NCI-H526 treated with DMSO at 0.1 percent for 48 hours (cell line): ENCODE measurements at places on chromosomes 1 and 21.

- DNase-seq = no peak
Observed at GRCh38 chr1:12539320-12539704, 78.7 kb downstream of the DHRS3 start.

GRCh38 chr21:45737485-45738166 lies 94.1 kb downstream of the PCBP3 start:
- DNase-seq = no peak

DNA sequence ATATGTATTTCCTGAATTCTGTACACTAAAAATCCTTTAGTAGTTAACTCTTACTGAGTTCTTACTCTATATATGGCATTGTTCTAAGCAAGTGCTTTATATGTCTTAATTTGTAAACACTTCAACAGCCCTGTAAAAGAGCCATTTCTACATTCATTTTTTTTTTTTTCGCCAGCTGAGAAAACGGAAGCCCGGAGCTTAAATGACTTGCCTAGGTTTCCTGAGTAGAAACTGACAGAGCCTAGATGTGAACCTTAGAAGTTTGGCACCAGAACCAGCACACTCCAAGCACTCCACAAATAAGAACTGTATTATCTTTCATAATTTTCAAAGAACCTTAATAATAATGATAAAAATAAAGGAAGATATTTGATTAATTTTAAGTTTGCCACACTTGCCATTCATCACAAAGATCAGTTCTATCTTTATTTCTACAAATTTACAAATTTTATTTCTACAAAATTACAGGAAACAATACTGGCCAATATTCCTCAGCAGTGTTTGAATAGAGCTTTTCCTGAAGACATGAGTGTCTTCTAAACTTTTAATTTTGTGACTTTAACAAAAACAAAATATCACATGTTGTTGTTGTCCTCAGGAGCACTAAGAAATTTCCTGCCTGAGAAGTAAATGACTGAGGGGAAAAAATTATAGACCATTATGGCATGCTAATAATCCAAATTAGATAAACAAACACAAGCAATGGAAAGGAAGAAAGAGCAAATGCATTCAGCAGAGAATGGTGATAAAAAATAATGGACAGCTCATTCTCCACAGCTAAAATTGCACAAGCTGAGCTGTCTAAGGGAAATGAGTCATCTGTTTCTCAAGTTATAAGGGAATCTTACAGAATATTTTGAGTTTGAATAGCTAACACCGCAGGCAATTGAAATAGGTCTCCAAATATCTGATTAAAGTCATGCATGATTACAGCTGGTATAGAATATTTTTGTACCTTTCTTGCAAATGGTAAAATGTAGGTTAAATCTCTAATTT lies 71.2 kb downstream of the DPYD start:
- DNase-seq = no peak

DNA sequence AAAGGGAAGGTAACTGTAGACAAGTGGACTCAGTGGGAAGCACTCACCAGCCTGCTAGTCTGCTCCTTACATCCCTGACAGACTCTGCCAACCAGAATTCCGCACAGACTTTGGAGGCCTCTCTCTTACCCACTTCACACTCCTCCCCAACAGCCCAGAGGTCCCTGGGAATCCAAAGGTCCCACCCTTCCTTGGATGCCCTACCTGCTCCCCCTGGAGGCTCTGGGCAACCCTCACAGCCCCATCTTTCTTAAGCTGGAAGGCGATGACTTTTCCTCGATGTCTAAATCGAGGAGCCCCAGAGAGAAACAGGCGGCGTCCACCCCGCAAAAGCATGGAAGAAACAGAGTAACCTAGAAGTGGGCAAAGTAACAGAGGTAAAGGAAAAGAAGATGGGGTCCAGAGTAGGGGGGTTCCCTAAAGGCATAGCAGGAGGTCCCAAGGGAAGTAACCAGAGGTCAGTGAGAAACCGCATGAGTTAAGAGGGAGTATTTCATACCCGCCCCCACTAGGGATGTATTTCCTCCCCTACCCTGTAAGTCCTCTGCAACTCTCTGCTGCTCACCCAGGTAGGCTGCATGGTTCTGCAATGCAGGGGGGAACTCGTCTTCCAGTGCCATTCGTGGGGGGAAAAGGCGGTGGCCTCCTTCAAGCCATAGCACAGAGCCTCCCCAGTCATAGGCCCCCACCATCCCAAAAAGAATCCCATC lies 8.4 kb downstream of the ITGA10 start:
- DNase-seq = no peak

DNA sequence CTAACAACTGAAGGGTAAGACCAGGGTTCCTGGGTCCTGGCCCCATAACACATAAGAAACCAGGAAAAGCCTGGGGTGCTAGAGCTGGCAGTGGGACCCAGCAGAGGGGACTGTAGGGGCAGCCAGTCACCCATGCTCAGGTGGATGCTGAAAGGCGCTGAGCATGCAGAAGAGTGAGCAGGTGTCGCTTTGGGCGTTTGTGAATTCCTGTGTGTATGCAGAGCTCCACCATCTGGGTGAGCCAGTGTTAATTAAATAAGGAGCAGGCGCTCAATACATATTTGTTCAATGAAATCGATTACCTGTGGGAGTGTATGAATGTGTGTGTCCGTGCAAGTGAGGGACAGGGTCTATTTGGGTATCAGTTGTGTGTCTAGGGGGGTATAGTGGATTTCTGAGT lies 499 bp downstream of the C1QA start:
- DNase-seq = no peak

- no peak for DNase-seq
Observed at GRCh38 chr1:151972542-151973248, 21.0 kb downstream of the S100A10 start.

- peak; percentile 67 for DNase-seq
Observed at GRCh38 chr1:109425391-109426280, 612 bp downstream of the PSMA5 start.

DNA sequence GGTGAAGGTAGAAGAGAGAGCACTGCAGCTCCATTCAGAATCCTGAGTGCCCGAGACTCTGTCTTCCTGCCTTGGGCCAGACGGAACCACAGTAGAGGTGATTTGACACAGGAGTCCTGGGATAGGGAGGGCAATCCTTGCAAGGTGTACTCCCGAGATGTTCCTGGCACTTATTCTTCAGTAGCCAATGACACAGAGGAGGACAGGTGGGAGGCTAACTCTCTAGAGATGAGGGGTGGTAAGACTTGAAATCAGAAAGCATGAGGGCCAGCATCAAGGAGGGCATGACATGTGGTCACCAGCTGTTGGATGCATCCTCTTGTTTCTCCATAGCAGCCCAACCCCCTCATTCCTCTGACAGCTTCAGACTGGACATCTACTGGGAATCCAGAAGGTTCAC lies 56.3 kb downstream of the CSMD2 start:
- no peak for DNase-seq

DNA sequence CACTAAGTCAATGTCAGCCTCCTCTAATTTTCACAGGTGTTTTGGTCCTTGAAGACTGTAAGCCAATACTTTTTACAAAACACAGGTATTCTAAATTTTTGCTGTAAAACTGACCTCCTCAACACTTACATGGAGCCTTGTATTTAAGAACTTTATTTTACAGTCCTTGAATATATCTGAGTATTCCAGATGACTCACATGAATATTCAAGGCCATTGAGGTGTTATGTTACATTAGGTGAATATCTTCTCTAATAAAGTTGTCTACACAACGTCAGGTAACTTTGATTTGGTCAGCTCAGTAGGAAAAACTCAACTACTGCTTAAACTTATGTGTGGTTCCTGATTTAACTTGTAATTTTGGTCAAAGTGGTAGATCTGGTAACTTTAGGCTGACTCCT lies 254.2 kb downstream of the OLFM3 start:
- DNase-seq = peak; percentile 55

DNA sequence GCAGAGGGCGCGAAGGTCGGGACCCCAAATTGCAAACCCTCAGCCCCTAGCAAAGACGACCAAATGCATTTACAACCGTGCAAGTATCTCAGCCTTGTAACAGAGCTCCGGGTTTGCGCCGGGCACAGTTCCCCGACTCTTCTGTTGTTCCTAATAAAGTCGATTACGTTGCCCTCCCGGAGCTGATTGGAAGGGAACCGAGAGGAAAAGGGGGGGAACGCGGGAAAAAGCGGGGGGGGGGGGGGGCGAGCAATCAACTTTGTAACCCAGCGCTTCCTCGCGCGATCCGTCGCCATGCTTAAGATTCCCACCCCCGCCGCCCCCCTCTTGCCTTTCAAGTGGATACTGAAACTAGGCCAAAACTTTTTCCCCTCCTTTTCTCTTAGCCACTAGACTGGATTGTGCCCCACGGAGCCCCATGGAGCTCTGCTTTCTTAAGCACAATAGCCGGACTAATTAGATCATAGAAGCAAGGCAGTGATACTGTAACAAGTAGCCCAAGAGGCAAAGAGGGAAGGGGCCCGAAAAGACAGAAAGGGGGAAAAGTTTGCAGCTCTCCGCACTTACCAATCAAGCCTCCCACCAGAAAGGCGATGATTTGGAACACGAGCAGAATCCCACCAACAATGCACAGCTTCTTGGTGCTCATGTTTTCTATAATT lies 565 bp downstream of the WLS start:
- DNase-seq = no peak

DNA sequence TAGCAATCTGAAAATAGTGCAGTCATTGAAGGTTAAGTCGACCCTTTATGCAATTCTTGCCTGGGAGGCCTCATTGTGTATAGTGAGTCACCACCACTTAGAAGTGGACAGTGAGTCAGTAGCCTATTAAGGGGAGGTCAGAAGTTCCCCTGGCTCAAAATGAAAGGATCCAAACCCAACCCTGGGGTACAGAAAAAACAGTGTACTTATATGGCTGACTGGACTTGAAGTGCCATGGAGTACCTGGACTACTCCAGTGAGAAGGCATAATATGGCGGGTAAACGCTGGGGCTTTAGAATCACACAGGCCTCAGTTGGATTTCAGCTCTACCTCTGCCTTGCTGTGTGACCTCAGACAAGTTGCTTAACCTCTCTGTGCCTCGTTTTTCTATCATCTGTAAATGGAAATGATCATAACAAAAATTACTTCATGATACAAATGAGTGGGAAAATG lies 2.2 kb upstream of the BCL9 start:
- no peak for DNase-seq

DNA sequence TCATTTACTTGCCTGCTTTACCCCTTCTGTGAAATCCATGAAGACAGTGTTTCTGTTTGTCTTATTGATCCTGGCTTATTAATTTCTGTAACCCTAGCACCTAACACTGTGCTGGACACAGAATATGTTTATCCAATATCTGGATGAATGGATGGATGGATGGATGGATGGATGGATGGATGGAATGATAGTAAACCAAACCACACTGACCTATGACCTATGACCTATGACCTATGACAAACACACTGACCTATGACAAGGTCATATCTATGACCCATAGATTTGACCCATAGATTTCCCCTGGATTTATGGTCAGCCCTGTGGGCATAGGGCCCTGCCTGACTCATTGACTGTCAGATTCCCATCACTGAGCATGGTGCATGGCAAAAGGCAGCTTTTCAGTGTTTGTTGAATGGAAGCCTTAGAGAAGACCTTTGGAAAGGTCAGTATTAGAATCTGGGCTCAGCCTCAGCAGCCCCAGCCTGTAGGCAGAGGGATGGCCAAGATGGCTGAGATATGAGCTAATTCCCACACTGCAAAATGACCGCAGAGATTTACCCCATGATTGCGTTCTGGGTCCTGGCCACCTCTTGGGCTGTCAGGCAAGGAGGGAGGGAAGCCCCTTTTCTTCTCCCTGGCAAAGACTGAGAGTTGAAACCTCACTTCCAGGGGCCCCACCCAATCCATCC lies 24.6 kb downstream of the IGSF21 start:
- DNase-seq = no peak

DNA sequence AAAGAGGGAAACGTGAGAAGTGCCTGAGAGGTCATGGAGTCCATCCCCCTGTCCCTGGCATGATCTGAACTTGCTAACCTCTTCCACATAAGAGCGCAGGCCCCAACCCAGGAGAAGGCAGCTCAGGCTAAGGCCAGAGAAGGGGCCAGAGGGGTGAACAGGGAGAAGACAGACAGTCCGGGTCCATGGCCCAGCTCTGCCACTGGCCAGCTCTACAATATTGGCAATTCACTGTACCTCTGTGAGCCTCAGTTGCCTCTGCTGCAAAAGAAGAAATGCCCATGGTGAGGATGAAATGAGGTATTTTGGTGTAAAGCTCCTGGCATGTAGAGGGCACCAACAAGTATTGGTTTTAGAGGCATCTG lies 72.3 kb downstream of the CAMK2N1 start:
- DNase-seq = no peak

DNA sequence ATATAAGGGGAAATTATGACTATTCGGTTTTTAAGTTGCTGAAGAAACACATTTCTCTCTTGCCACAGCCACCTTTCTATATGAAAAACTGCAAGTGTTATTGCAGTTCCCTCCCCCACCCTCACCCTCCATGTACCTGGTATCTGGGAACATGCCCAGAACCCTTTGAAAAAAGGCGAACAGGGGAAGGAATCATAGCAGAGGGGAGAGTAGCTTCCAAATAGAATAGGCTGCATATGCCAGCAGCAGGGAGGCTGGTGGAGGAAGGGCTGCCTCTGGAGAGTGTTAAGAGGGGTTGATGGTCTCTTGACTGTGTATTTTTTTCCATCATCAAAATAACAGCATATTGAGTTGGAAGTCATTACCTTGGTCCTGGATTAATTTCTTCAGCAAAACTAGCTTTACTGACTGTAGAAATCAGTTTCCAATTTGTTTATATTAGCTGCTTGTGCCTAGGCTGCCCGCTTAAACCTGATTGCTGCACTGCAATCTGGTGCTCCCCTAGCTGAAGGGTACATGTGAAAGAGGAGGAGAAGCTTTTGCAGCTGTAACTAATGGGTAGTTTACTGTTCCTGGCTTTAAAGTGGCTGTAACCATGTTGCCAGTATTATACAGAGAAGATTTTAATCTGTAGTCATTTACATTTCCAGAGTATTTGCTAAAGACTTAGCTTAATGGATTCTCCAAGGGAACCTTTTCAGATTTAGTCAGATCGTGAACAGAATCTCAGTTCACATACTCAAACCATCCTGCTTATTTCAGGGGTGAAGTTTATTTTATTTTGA lies 22.7 kb downstream of the AHCYL1 start:
- no peak for DNase-seq

DNA sequence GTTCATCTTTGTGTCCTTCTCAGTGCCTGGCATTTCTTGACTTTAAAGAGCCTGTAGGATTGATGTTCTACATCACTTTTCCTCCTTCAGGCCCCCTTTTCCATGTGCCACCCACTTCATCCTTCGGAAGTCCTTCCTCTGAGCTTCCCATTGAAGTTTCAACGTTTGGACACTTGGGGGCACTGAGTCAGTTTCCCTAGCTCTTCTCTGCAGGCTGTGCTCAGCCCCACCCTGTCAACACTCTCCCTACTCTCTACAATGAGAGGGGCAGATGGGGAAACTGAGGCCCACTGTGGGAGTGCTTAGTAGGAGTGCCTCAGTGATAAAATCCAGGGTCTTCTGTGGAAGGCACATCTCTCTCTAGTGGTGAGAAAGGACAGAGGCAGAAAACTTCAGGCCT lies 11.9 kb downstream of the KCNJ10 start:
- DNase-seq = no peak

GRCh38 chr1:14296795-14297194 lies 301.7 kb upstream of the KAZN start:
- DNase-seq = no peak

GRCh38 chr1:83102630-83103071 lies 896.3 kb downstream of the TTLL7 start:
- no peak for DNase-seq

- DNase-seq = no peak
Observed at GRCh38 chr1:43296207-43296606, 4.6 kb upstream of the TIE1 start.
